ENCODE measurements at places on chromosomes 4 and X. TPM values are rescaled to one million over a fixed set of nuclear protein-coding genes. Genes with fewer than 3 reads are reported as not detected.
A peak's percentile ranks its signal among the peaks of the same experiment; 100 is the strongest.

DNA sequence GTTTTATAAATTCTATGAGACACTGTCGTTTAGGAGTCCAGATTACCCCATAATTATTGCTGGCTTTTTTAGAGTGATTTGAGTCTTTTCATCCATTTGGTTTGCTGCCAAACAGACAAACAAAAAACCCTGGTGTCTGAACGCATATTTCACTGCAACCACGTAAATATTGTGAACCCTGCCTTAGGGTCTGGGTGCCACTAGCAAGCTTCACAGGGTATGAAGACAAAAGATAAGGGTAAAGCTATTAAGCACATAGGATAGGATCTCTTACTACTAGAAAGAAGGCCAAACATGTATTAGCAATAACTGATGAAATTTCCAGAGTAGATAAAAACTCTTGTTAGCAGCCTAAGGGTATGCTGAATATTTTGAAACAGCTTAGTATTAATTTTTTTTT, 143.3 kb downstream of the BANK1 start:
- DNase-seq = no peak

DNA sequence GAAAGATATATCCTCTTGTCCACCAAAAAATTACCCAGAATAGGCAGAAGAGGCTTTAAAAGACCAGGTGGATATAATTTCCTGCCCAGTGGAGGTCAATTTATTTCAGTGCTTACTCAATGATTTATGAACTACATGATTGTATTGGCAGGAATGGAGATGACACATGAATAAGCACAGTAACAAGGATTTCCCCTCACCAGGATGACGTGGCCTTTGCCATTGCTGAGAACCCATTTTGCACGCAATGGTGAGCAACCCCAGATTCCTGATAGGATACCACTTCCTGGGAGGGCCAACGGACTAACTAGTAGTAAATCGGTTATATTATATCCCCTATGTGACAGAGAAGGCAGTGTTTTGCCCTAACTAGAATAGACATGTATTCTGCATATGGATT, 11.6 kb upstream of the TTC29 start:
- no peak for DNase-seq

DNA sequence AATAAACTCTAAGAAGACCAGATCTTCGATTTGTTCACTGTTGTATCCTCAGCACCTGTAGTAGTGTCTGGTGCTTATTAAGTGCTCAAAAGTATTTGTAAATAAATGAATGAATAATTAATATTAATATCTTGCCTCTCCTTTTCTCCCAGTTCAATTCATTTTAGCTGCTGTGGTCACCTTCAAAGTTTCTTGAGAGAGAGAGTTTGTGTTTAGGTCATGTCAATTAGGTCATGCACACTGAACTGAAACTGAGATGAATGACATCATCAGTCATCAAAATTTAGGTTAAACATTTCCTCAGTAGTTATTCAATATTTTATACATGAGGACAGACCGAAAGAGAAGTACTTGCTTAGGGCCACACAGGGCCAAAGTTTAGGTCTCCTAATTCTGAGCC, 73.5 kb downstream of the ANXA3 start:
- DNase-seq = no peak

Gene ABCE1
- total RNA-seq = 73.7 TPM

DNA sequence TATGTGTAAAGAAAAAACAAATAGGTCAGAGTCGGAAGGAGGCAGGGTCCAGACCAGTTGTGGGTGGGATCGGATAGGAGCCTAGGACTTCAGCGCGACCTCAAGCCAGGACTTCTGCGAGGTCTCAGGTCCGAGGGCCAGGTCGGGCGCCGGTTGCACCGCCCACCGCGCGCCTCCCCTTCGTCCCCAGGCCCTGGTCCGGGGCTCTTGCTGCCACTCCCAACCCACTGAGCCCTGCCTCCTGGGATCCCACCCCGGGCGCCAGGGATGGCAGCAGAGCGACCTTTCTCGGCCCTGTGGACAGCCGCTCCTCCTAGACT, 12.3 kb downstream of the PITX2 start:
- DNase-seq = no peak

DNA sequence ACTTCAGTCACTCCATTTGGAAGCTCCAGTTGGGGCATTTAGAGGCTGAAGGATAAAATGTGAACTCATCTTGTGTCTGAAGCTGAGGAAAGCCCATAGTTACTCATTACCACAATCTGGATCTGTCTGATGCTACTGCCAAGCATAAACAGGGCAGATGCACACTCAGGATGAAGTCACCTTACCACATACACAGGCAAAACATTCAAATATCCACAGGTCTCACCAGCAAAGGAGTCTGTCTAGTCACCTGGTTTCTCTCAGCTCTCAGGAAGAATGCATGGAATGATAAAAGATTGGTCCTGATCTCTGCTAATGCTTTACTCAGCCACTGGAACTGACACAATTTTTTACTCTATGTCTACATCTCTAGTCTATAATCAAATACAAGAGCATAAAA, 13.0 kb upstream of the ODAPH start:
- peak; percentile 30 for DNase-seq

DNA sequence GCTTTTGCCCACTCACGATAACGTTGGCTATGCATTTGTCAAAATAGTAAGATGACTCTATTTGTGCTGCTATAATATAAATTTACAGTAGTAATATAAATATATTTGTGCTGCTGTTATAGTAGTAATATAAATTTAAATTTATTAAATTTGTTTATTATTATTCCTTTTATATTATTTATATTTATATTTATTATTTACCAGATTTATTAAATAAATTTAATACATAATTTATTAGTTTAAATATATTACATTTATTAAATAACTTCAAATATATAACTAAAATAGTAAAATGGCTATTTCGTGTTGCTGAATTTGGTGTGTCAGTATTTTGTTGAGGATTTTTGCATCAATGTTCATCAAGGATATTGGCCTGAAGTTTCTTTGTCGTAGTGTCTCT, 246.5 kb upstream of the FGF16 start:
- DNase-seq = no peak

DNA sequence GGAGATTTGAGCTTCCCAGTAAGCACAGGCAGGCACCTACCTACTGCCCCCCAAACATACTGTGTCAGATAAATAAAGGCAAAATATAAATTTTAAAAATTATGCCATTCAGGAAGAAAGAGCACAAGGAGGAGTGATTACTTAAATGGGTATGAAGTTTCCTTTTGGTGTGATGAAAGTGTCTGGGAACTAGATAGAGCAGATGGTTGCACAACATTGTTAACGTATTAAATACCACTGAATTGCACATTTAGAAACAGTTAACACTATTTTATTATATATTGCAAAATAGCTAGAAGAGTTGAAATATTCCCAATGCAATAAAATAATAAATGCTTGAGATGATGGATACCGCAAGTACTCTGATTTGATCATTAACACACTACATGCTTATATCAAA, 374.7 kb upstream of the FGF13 start:
- DNase-seq = no peak

Gene H2BW2
- not detected for total RNA-seq

DNA sequence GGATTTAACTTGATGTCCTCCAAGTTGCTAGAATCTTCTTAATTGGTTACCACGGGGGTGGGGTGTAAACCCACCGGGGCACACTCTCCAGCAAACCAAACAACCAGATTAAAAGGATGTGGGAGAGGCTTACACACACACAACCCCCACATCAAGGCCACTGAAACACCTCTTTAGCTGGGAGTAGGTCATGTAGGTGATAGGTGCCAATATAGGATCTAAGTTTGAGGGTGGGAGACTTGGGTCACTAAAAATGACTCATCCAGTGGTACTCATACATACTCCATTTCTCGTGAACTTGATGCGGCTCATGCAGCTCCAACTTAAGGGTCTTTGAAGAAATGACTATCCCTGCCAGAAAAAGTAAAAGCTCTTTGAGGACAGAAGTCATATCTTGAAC, 20.5 kb upstream of the CD40LG start:
- DNase-seq = no peak

DNA sequence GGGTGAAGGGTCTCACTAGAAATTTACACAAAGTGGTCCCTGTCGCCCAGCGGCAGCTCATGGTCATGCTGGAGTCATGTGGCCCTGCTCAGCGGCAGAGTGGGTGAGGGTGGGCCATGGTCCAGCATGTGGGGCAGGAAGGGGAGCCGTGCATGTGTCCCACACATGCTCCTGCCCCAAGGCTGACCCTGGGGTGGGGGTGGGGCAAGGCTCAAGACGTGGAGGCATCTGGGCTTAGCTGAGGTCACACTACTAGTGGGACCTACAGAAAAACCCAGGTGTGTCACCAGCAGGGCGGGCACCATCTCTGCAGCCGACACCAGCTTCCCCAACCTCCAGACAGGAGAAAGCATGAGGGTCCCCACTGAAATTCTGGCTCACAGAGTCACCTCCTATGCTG, 42.4 kb downstream of the EVC start:
- no peak for DNase-seq

DNA sequence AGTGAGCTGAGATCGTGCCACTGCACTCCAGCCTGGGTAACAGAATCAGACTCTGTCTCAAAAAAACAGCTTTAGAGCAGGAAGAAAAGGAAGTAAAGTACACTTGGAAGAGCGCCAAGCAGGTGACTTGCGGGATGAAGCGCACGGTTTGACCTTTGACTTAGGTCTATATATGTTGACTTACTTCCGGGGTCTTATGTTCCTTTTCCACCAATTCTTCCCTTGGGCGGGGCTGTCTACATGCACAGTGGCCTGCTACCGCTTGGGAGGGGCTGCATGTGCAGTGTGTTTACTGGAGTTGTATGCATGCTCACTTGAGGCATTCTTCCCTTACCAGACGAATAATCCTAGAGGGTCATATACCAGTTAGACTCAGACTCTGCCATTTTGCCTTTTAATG, 108.6 kb downstream of the APOOL start:
- no peak for DNase-seq

GRCh38 chr4:74410272-74410671, 34.7 kb upstream of the AREG start:
- no peak for DNase-seq

DNA sequence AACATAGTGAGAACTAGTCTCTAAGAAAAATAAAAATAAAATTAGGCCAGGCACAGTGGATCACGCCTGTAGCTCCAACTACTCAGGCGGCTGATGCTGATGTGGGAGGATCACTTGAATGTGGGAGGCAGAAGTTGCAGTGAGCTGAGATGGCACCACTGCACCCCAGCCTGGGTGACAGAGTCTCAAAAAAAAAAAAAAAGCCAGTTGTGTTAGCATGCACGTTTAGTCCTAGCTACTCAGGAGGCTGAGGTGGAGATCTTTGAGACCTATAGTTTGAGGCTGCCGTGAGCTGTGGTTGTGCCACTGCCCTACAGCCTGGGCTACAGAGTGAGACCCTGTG, 2.5 kb downstream of the DCK start:
- DNase-seq = no peak

- DNase-seq = no peak
Measured at GRCh38 chrX:146907391-146908240, 93.1 kb upstream of the CXorf51A start.

Gene MAOB
- total RNA-seq = not detected

GRCh38 chrX:134669378-134670098, 11.3 kb upstream of the PLAC1 start:
- no peak for DNase-seq

Gene PCDH7
- total RNA-seq = 31.6 TPM

DNA sequence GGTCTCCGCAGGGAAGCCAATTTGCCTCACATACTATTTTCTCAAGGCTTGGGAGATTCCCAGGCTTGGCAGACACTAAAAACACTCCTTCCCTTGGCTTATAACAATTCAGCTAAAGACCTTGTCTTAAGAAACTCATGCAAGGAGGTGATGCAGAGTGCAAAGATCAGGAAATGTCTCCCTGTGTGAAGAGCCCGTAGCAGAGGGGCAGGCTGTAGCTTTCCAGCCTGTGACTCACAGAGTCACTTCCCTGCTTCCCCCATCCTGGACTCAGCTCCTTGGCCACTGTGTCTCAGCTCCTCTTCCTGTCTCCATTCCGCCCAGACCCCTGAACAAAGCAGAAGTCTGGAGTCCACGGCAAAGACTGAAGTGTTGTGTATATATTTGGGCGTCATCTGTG, 56.1 kb downstream of the KDR start:
- no peak for DNase-seq

GRCh38 chr4:27318740-27319139, 458.1 kb downstream of the STIM2 start:
- no peak for DNase-seq

DNA sequence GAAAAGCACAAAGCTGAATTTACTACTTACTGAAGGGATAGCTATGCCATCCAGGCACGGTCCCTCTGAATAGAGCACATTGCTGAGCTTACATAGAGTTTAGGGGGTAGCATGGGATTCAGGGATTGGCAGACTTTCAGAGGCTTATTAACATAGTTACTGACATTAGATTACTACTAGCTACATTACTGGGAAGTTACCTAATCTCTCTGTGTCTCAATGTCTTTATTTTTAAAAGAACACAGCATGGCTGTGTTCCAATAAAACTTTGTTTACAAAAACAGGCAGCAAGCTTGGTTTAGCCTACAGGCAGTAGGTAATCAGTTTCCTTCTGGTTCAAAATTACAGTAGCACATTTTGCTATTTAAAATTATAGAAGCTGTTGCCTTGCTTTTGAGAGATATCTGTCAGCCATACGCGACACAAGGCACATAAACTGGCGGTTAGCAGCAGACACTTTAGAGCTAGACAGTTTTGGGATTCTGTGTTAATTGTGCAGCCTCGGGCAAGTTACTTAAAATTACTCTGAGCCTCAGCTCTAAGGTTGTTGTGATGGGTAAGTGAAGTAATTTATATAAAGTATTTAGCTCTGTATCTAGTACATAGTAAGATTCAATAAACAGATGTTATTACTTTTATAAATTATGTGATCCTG, 6.9 kb downstream of the KLHL8 start:
- DNase-seq = no peak

Gene RGN
- total RNA-seq = 3.4 TPM

Gene SPARCL1
- 0.57 TPM for total RNA-seq

DNA sequence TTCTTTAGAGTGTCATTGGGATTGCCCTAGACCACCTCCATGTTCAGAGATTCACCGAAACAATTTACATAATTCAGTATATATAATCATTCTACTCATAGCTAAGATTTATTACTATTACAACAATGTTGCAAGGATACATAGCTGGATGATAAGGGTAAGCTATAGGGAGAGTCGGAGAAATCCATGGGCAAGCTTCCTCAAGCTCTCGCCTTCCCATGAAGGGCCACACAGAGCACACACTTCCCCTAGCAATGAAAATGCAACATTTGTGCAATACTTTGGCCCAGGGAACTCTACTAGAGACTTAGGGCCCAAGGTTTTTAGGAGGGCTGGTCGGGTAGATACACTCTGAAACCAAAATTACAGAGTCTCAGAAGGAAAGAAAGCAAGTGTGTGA, 49.7 kb upstream of the ABCG2 start:
- no peak for DNase-seq

DNA sequence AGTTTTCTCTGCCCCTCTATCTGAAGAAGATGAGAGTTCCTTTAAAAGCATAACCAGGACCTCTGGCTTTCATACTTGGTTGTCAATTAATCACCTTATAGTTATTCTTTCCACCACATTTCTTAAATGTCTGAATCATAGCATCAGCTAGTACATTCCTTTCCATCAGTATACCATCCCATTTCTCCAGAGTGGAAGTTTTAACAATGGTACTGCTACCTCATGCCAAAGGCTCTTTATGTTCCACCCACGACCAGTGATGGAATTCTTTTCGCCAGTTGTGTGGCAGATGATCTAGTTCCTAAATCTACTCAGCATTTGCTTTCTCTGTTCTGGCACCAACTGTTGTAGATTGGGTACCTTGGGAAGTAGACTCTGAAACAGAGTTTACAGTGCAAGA, 379.8 kb downstream of the ZNF674 start:
- no peak for DNase-seq

Measured in Panc1 (cell line).